ENCODE measurements at places on chromosomes 5 and 9.
A peak's percentile ranks its signal among the peaks of the same experiment; 100 is the strongest.

DNA sequence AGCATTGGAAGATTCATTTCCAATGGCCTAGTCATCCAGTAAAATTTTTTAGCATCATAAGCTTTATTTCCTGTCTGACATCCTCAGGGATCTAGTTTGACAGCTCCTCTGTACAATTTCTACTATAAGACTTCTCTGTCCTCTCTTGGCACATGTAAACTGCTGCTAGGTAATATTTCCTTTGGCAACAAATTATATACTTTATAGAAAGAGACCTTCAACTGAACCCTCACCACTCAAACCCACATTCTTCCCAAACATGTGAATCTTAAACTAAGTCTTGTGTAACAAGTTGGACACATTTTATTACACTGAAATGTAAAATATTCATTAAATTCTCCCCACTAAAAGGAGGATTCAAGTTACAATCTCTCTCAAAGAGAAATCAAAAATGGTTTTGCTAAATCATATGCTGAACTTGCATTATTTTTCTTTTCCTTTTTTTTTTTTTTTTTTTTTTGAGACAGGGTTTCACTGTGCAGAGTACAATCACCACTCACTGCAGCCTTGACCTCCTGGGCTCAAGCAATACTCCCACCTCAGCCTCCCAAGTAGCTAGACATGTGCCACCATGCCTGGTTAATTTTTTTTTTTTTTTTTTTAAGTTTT lies 36.9 kb downstream of the SCAI start:
- DNase-seq: peak; percentile 43

DNA sequence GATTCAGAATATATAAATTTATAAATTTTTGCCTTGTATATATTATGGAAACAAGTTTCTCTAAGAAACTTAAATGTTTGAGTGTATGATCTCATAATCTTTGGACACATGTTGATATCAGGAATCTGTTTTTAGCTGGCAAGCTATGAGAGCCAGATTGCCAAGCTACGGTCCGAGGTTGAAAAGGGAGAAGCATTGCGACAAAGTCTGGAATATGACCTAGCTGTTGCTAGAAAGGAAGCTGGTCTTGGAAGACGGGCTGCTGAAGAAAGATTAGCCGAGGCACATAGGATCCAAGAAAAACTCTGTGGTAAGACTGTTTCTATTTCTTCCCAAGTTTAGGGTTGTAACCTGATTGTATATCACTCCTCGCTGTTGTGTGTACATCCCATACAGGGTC lies 25.9 kb downstream of the CCDC171 start:
- DNase-seq: no peak

GRCh38 chr9:109742776-109743348 lies 37.1 kb upstream of the PALM2AKAP2 start:
- peak; percentile 33 for DNase-seq

- peak; percentile 46 for DNase-seq
Observed at GRCh38 chr5:14408969-14409586, 172.5 kb upstream of the OTULINL start.

GRCh38 chr5:53031695-53032096 lies 42.5 kb downstream of the ITGA2 start:
- peak; percentile 59 for DNase-seq
